ENCODE measurements at places on chromosomes 5 and 9.

GRCh38 chr5:98433022-98433421 lies 340.4 kb upstream of the RGMB start:
- DNase-seq, result no peak

GRCh38 chr5:136040746-136041415 lies 12.1 kb downstream of the TGFBI start:
- DNase-seq, result no peak

DNA sequence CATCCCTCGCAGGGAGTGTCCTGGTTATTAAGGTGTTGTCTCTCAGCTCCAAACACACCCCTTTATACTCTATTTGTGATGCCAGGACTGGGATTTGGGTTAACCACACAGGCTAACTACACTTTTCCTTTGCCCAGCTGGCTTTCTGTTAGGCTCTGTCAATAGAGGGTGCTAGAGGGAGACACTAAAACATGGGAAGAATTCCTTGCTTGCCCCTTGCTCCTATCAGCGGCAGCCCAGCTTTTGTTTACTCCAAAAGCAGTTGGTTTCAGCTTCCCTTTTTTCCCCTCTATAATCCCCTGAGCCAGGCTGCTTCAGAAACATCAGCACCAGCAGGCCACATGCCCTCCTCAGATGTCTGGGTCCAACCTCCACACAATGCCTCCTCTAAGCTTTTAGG lies 297.1 kb downstream of the KCTD16 start:
- DNase-seq, result no peak

DNA sequence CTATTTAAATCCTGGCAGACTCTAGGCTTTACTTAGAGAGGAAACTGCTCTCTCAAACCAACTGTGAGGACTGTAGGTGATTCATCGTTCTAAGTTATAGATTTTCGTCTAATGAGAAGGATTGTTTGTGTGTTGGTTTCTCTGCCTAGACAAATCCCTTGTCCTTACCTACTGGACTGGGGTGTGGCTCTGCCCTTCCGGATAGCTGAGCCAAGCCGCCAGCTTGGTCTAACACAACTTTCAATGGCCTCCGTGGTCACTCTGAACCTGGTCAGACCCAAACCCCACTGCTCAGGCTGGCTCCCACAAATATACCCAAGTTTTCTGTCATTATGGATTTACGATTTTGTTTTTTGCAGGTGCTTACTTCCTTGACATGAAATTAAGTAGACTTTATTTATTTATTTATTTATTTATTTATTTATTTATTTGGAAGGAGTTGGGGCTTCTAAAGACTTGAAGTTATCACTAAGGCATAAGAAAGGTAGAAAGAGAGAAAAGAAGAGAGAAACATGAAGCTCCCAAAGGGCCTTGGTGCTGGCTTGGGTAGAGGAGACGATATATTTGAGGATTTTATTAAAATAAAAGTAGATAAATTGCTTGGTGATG lies 19.0 kb downstream of the CARTPT start:
- no peak for DNase-seq

DNA sequence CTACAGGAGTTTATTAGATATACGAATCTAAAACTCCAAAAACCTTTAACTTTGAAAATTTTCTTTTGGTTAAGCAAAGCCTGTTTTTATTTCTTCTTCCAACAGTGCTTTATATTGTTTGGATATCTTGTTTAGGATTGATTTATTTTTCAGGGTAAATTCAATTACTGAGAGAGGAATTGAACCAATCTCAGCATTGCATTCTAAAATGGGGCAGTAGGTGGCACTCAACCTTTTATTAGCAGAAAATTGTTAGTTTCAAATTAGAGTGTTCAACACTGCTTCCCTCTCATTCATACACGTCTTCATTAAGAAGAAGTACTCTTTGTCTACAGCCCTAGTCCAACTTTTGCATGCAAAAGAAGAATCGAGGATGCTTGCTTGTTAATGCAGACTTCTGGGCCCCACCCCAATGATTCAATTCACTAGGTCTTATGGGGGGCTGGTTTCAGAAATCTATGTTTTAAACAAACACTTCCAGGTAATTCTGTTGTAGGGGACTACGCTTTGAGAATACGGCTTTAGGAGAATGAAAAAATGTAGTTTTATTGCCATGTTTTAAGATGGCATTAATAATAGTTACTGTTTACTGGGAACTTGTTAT lies 26.6 kb downstream of the MRPL22 start:
- no peak for DNase-seq

DNA sequence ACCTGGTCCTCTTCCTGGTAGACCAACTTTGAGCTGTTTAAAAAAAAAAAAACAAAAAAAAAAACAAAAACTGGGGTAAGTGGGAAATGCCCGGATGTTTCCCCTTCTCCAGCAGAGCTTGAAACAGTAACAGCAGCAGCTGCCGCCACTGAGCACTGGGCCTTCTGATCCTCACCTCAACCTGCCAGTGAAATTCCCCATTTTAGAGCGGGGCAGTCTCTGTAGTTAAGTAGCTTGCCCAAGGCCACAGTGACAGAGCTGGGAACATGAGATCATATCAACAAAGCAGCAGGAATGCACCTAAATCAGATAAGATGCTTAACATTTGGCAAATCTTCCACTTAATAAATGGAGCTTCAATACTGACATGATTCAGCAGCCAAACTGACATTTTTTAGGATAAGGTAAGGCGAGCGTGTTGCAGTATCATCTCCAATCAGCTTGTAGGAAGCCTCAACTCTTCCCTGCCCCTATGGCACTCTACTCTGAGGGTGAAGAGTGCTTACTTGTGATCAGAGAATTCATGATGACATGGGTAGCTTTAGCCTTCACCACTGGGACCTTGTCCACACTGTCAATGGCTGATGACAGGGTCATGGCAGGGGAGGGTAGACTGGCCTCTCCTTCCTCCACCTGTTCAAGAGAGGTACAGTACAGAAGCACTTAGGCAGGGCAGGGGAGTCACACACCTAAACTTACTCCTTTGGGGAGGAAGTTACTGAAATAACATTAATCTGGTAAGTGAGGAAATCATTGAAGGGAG lies 9.3 kb downstream of the KIAA1191 start:
- DNase-seq, result no peak

DNA sequence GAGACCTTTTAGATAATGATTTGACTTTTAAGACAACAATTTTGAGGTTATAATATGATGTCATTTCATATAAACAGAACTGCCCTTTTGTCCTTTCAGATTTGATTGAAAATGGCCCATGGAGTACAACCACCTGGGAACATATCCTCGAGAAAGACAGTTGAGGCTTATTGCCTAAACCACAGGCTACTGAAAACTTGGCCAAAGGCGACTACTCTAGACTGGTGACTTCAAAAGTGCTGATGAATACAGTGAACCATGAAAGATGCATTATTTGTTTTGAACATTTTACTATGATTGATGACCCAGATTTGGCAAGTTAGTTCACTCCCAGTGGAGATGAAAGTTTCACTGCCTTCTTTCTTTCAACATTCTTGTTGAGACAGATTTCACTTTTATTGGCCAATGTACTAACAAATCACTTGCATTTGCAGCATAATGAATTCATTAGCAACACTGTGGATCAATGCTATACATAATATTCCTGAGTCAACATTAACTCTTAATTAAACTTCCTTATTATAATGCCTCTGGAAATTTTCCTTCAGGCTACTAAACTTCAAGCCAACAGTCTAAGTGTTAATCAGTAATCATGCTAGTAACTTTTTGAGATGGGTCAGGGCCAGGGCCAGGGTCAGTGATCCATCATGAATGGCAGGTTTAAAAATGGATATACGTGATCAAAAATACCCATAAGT lies 480.3 kb downstream of the RAB3C start:
- DNase-seq, result no peak

DNA sequence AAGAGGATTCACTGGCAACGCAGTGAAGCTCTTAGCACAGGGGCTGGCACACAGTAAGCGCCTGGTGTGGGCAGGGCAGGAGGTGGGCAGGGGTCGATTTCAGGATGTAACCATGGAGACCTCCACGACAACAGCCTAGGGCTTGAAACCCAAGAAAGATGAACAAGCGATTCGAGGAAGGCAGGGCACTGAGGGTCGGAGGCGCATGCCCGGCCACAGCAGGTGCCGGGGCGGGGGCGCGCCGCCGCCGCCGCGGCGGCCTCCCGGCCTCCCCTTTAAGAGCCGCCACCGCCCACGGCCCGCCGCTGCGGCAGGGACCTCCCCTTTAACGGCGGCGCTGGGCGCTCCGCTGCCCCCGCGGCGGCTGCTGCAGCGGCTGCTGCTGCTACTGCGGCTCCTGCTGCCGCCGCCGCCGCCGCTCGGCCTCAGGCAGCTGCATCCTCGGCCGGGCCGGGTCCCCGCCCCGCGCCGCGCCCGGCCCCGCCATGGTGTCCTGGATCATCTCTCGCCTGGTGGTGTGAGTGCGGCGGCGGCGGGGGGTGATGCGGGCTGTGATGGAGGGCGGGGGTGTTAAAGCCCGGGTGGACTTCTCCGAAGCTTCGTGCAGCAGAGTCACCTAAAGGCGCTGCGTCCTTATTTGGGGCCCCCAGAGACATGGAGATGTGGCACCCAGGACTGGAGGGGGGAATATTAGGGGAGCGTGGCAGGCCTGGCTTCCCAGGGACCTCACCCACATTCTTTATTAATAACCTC lies at the start of gene REEP2:
Gene REEP2 (plus strand): TSS at position 334 of the 753 bp plus-strand sequence. CDS start 152 bp downstream, at position 486.
- DNase-seq, result no peak

DNA sequence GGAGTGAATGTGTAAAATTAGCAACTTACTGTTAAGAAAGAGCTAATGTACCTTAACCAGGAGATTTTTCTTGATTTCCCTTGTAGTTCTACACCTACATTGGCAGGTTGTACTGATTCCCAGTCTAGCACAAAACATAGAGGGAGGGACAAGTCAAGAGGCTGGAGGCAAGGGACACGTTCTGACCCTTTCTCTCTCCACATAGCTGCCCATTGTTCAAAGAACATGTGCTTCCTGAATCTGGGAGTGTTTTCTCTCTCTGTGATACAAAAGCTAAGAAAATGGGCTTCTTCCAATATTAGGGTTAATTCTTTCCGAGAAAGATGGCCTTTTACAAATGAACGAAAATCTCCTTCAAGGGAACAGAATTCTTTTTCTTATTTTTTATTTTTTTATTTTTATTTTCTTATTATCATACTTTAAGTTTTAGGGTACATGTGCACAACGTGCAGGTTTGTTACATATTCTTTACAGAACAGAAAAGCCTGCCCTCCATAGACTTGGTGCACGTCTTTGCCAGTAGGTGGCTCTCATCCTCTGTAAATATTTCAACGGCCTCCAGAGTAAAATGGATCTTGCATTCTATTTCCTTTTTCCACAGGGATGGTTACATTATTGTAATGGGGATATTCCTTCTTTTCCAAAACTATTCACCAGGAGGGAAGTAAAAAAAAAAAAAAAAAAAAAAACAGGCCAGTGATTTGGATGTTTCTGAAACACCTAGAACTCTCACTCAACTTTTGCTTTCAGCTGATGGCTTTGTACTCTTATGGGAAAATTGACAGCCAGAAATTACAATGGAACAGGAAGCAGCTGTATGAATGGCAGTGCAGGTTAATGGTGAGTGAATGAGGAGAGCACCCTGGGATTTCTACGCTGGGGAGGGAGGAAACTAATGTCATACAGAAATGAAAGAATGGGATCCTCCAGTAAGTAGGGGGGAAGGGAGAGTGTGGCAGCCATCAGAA lies 13.1 kb upstream of the IFNA5 start:
- no peak for DNase-seq

GRCh38 chr9:106707291-106707690 lies 155.7 kb upstream of the ZNF462 start:
- no peak for DNase-seq

DNA sequence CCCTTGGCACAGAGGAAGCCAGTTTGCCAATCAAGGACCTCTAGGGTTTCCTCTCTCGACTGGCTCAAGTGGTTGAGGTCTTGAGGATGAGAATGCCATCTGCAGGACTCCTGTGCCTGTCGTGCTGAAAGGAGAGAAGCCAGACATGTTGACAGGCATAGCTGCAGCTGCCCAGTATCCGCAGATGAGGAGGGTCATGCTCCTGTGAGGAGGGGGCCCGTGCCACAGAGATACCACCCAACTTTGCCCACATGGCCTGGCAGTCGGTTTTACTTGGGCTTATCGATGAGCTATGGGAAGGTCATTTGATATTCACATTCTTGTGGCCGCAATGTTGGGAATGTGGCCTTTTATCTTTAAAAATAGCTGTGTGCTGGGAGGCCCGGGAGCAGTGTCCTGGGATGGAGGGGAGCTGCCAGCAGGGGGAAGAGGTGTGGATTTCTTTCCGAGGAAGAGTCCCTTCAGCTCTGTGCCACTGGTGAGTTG lies 17.4 kb downstream of the FRMPD1 start:
- no peak for DNase-seq

GRCh38 chr5:146042628-146043279 lies 62.6 kb downstream of the PLAC8L1 start:
- DNase-seq, result no peak

- DNase-seq, result no peak
Measured at GRCh38 chr9:36905101-36906066, 128.7 kb downstream of the PAX5 start.

- DNase-seq, result no peak
Measured at GRCh38 chr9:6052293-6052919, 37.0 kb upstream of the RANBP6 start.

GRCh38 chr9:78030296-78030552 lies 1.4 kb downstream of the GNAQ start:
- DNase-seq, result no peak

GRCh38 chr5:115655994-115656393 lies 30.2 kb upstream of the TMED7 start:
- DNase-seq, result no peak

- no peak for DNase-seq
Measured at GRCh38 chr5:109399092-109399759, 10.5 kb downstream of the PJA2 start.

- DNase-seq, result no peak
Measured at GRCh38 chr9:68966496-68966944, 47.4 kb downstream of the PRKACG start.

- no peak for DNase-seq
Measured at GRCh38 chr9:114413861-114414301, 26.1 kb upstream of the AKNA start.

DNA sequence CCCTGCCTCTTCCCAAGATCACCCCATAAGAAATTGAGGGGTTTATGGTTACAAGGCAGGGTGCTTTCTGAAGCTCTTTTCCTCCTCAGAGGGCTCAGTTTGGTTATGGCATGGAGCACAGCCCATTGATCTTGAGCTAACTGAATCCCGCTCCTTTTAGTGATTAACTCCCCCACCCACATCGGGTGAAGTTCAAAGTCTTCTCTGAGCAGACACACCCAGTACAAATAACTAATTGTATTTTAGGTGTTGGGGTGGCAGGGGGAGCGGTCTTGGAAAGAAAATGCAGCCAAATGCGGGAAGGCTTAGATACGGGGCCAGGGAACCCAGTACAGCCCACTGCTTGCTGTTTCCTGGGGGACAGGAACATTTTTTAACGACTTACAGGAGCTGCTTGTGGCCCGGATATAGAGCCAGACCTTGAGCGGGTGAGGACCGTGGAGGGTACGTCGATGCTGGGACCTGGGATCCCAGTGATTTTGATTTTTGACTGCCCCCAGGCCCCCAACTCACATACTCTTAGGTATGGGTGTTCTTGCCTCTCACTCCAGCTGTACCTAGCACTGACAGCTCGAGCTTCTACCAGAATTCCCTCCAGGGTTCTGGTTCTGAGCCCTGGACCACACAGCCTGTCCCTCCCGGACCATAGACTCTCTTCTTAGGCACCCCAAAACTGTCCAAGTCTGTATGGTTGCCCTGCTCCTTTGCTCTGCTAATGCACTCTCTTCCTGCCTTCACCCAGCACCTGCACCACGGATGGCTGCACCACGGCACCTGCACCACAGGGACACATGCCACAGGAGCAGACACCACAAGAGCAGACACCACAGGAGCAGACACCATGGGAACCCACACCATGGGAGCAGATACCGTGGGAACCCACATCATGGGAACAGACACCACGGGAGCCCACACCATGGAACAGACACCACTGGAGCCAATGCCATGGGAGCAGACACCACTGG lies 18.3 kb upstream of the RXRA start:
- DNase-seq, result no peak

Data from NCI-H1417 treated with DMSO at 0.1 percent for 48 hours (cell line).